ENCODE measurements at places on chromosomes 6 and 20.

- DNase-seq, result no peak
Observed at GRCh38 chr6:170295510-170296422, 4.9 kb upstream of the DLL1 start.

DNA sequence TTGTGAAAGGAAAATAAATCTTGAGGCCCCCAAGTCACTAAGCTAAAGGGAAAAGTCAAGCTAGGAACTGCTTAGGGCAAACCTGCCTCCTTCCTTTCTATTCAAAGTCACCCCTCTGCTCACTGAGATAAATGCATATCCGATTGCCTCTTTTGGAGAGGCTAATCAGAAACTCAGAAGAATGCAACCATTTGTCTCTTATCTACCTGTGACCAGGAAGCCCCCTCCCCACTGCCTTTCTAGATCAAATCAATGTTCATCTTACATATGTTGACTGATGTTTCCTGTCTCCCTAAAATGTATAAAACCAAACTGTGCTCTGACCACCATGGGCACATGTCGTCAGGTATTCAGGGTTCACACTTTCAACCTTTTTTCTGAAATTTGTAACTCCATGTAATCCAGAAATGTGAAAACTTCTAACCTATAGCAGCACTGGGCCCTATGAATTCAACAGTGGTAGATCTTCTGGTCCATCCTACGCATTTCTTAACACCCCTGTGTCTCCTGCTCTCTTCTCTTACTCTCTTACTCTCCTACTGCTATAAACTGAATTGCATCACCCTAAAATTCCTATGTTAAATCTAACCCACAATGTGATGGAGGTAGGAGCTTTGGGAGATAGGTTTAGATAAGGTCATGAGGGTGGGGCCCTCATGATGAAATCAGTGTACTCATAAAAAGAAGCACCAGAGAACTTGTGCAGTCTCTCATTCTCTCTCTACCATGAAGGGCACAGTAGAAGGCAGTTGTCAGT, 89.3 kb downstream of the EPB41L2 start:
- no peak for DNase-seq

GRCh38 chr6:135322427-135323201, 141.5 kb downstream of the MYB start:
- no peak for DNase-seq

DNA sequence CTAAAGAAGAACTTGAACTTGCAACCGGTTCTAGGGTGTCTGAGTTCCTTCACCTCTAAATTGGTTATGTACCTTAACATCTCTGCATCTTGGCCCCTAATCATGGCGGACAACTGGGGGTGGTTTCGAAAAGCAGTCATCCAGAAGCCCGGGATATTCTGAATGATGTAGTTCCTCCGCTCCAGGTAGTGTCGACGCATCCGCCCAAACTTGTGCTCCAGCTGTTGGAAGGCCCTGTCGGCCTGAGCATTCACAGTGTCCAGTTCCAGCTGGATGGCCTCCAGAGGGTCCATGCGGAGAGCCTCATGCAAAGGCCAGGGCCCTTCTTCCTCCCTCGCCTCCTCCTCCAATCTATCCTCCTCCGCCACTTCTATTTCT, 887 bp downstream of the TSPYL1 start:
- DNase-seq, result no peak

- no peak for DNase-seq
Observed at GRCh38 chr20:59644371-59644939, 40.1 kb downstream of the PHACTR3 start.

DNA sequence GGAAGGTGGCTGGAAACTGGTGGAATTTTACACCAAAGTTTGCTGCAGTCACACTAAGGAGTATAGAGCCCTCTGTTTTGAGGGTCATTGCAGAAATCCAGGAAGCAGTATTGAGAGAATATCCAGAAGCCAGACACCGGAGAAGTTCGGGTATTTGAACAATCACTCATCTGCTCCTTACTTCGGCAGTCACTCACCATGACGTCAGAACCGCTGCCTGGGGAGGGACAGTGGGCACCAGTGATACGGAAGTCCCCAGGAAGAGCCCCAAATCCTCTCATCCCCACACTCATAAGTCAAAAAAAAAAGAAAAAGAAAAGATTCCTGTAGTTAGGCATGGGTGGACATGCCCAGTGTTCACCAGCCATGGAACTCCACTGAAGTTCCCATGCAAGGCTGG, 4.0 kb downstream of the LY6G5C start:
- no peak for DNase-seq

DNA sequence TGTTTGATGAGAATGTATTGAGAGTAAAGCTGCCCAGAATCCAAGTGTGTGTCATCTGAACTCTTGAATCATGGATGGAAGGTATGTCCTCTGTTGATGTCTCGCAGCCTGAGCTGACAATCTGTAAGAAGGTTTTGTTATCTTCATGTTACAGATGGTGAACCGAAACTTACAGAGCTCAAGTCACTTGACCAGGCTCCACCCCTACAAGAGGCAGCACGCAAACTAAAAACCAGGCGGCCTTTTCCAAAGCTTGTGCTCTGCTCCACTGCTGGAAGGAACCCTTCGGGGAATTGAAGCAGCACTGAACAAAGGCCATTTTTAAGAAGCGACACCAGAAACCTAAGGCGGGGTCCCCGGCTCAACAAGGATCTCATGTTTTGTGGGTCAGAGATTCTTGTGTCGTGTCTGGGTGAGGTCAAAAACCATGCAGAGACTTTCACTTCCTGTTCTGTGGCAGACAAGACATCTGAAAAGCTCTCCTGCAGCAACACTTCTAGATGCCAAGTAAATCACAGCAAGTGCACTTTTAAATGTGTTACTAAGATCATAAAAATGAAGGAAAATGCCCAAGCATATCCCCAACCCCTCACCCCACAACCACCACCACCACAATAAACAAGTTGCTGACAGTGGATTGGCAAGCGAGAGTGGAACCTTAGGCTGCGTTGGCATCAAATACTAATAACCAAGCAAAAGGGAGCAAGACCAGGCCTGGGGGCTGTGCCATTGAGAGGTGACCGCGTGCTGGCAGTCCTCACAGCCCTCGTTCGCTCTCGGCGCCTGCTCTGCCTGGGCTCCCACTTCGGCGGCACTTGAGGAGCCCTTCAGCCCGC, 27.3 kb downstream of the NQO2 start:
- DNase-seq, result no peak

DNA sequence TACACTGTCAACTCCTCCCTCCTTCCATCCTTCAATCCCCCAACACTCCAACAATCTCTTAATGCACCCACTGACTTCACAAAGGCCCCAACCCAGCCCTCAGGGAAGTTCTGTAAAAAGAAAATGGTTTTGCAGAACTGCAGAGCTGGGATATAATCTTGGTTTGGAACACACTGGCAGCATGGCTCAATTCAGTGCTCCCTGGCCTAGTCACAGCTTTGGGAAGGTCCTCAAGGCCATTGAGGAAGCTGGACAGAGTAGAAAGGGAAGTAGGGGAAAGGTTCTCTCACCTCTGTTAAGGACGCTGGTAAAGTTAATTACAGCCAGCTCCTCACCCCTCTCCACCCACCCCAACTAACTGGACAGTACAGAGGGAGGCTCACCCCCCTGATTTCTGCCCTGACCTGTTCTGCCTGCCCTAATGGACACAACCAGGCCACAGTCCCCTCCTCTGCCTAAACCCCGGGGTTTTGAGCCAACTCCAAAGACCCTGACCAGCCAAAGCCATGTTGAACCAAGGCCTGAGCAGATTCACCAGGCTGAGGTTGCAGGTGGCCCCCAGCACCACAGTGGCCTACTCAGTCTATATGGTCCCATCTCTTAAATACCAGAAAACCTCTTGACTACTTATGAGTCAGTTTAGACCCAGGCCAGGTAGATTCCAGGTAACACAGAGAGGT, 49.2 kb downstream of the MAFB start:
- no peak for DNase-seq

DNA sequence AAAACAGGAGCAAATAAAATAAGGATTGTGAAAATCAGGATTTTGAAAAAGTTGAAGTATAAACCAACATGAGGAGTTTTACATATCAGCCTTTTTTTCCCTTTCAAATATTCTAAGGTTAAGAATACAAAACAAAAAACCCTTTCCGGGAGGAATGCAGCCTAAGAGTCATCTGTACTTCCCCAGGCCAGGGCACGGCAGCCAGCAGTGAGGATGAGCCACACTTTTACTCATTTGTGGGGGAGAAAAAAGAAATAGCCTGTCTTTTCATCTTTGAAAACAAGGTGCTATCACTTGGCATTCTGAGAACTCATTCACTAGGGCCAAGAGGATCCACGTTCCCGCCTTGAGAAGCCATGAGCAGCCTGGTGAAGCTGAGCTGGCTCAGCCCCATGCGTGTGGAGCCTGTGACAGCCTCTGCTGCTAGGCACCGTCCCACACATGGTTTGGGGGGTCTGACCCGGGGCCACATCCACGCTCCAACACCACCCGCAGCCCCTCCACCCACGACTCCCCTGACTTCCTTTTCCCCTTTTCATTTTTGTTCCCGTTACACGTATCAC, 11.2 kb downstream of the SLC22A1 start:
- DNase-seq, result no peak

DNA sequence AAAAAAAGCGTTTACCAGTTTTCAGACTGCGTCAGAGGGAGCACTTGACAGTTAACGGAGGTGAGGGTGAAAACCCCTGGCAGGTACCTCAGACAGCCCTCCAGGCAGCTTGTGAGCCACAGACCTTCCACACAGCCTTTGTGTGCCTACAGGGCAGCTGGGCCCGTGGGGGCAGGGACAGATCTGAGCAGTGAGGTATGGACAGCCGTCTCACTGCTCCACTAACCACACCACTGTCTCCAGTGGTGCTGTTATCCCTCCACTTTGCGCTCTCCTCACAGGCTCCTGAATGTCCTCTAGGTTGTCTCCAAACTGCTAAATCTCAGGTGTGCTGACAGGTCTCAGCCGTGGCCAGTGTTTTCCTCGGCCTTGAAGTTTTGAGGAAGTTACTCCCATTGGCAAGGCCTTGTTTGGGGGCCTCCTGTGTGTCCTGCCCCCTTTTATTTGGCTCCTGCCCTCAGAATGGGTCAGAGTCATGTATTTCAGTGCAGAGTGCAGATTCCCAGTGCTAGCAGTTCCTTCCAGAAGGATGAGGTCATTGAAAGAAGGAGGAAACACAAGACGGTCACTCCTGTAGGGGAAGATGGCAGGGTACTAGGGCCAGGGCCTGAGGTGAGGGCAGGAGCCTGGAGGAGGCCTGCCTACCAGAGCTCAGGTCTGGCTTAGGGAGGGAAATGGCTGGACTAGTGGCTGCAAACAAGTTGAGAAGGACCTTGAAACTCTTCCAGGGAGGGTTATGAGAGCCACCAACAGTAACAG, 11.8 kb downstream of the GFRA4 start:
- DNase-seq, result no peak

GRCh38 chr20:34951252-34951651, 4.4 kb downstream of the GSS start:
- DNase-seq, result no peak

DNA sequence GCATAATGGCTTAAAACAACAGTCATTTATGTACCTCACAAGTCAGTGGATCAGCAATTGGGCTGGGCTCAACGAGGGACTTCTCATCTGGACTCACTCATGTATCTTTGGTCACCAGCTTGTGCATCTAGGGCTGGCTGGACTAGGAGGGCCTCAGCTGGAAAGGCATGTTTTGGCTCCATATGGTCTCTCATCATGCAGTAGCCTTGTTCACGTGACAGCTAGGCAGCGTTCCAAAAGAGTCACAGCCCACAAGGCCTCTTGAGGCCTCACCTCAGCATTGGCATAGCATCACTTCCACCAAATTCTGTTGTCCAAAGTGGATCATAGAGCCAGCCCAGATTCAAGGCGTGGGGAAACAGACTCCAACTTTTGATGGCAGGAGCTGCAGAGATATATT, 110.1 kb downstream of the MAFB start:
- no peak for DNase-seq

DNA sequence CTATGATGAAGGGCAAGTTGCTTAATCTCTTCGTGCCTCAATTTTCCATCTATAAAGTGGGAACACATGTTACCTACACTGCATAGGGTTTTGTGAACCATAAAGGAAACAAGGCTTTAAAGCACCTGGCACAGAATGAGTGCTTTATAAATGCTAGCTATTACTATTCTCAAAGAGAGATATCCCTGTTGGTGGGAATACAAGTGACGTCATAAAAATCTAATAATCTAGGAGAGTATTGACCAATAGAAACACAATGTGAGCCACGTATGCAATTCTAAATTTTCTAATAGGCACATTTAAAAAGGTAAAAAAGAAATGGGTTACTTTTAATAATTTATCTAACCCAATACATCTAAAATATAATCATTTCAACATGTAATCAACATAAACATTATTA, 316.4 kb downstream of the PTPRT start:
- DNase-seq, result no peak

GRCh38 chr6:116214681-116215080, 39.2 kb downstream of the TSPYL4 start:
- DNase-seq, result no peak

GRCh38 chr20:62964700-62965099, 12.2 kb downstream of the SLC17A9 start:
- no peak for DNase-seq

- no peak for DNase-seq
Observed at GRCh38 chr6:53033764-53034163, 31.4 kb upstream of the FBXO9 start.

- no peak for DNase-seq
Observed at GRCh38 chr6:16090920-16091319, 38.0 kb upstream of the MYLIP start.

- no peak for DNase-seq
Observed at GRCh38 chr20:40980106-40980827, 48.4 kb upstream of the TOP1 start.

DNA sequence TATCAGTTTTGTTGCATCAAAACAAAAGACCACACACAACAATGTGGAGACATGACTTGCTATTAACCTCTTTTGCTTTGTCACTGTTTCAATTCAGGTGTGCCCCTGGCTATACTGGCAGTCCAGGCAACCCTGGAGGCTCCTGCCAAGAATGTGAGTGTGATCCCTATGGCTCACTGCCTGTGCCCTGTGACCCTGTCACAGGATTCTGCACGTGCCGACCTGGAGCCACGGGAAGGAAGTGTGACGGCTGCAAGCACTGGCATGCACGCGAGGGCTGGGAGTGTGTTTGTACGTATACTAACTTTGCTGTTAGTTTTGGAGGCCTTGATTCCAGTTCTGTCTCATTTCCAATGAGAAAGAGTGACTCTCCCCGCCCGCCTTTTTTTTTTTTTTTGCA, 356.9 kb downstream of the ARHGAP18 start:
- no peak for DNase-seq

DNA sequence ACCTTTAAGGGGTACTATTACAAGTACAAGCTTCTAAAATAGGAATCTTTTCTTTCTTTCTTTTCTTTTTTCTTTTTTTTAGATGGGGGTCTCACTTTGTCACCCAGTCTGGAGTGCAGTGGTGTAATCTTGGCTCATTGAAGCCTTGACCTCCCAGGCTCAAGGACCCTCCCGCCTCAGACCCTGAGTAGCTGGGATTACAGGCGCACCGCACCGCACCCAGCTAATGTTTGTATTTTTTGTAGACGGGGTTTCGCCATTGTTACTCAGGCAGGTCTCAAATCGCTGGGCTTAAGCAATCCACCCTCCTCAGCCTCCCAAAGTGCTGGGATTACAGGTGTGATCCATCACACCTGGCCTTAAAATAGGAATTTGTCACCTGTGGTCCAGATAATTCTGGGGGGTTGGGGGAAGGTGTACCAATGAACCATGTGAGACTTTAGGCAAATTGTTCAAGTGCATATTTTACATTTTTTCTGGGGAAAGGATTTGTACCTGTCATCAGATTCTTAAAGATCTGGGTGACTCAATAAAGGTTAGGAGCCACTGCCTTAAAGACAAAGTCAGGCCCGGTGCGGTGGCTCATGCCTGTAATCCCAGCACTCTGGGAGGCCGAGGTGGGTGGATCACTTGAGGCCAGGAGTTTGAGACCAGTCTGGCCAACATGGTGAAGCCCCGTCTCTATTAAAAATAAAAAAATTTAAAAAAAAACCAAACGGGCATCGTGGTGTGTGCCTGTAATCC, 19.7 kb upstream of the SYNJ2 start:
- DNase-seq, result no peak

All from activated CD4-positive, CD25-positive, alpha-beta regulatory T cell treated with anti-CD3 and anti-CD28 coated beads, Interleukin-2, amount 50 U/mL, for 16 hours (primary cell).